Activated T-helper 1 cell treated with anti-CD3 and anti-CD28 coated beads, Interleukin-2, amount 50 U/mL, for 16 hours (primary cell): ENCODE measurements at places on chromosomes 7 and 10.

DNA sequence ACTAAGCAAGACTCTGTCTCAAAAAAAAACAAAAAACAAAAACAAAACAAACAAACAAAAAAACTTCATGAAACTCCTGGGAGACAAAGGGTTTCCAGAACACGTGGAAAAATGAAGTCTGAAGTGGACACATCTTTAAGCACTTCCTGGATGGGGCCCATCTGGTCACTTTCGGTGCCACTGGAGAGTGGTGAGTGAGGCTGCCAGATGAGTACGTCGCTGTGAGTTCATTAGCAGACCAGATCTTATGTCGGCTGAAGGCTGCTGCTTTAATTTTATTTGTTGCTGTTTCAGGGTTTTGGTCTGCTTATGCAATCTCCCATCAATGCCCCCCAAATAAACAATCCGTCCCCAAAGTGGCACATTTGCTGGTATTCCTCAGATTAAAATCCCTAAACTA is 64.4 kb downstream of the NPTX2 start:
- DNase-seq: no peak

DNA sequence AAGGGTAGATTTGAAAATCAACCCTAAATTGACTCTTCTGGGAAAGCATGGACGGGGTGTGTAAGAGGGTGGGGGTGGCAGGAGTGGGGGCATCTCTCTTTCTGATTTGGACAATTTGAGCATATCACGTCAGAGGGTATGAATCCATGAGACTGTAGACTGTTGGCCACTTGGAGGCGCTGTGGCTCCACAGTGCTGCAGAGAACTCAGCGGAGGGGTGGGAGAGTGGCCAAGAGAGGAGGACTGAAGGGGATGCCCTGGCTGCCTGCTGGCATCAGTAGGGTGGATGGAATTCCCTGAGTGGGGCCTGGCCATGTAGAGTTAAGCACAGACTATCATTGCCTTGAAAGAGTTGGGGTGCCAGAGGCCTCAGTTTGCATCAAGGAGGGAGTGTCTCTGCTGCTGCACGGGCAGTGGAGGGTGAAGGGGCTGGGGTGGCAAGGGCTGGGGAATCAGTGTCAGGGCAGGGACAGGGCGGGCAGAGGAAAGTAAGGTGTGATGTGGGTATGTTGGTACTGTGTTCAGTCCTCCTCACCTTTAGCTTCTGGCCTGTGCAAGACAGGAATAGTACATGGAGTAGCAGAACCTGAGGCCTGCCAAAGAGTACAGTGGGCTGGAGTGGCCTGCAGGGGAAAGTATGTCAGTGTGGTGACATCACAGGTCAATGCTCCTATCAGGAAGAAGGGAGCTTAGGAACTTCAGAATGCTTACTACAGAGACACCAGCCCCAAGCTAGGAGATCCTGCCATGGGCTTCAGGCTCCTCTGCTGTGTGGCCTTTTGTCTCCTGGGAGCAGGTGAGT is 133.5 kb upstream of the PRSS58 start:
- no peak for DNase-seq

GRCh38 chr10:34124522-34125035 is 690.5 kb downstream of the PARD3 start:
- DNase-seq: no peak

DNA sequence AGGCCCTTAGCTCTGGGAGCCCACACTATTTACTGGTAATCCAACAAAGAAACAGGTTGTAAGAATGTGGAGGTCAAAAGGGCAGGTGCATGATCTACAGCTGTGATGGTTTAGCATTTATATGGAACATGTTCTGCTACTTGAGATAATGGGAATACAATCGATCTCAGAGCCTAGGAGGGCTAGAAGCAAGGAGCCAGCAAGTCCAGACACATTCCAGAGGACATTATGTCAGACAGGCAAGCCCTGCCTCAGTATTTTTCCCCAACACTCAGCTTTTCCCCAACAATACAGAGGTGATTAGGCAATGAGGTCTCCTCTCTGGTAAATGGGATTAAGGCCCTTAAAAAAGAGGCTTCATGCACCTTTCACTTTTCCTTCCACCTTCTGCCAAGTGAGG is 21.4 kb upstream of the GNAT3 start:
- no peak for DNase-seq

GRCh38 chr7:44150966-44151941 is 10.1 kb upstream of the MYL7 start:
- DNase-seq: no peak

- no peak for DNase-seq
These were observed 311.7 kb upstream of the HPS1 start for GRCh38 chr10:98758463-98758862.

DNA sequence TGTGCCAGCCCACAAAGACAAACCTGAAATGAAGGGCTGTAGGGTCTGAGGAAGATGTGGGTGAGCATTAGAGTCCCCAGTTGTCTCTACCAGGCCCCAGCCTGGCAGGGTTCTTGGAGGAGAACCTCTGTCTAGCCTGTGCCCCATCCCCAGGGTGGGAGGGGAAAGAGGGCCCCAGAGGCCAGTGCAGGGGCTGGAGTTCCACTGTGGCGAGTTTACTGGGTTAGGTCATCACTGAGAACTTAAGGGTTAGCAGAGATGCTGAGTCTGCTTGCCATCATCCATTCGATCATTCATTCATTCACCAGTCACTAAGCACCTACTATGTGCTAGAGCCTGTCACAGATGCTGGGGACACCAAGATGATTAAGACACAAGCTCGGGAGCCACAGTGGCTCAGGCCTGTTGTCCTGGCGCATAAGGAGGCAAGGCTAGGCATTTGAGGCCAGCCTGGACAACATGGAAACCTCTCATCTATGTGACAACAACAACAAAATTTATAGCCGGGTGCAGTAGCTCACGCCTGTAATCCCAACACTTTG is 2.6 kb downstream of the ANKRD2 start:
- DNase-seq: no peak

- DNase-seq: no peak
These were observed 380.2 kb downstream of the EXOC4 start for GRCh38 chr7:133633055-133633454.

DNA sequence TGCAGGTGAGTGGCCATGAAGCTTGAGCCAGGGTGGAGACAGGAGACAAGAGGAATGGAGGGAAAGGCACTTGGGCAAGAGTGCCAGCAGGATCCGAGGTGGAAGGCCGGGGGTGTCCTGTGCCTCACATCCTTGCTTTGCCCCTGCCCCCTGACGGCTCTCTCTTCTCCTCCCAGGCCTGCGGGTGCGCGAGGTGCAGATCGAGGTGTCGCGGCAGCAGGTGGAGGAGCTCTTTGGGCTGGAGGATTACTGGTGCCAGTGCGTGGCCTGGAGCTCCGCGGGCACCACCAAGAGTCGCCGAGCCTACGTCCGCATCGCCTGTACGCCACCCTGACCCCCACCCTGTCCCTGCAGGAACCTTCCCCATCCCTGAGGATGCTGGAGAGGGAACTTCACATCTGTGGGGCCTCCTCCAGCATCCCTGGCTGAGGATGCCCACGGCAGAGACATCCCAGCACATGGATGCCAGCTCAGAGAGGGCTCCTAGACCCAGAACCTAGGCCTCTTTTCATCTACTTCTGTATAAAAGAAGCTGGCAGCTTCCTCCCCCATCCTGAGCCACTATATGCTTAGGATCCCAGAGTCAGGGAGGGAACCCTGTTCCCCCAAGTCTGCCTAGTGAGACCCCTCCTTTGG is 34.4 kb upstream of the SLC29A3 start:
- no peak for DNase-seq

GRCh38 chr7:131251371-131251770 is 76.3 kb upstream of the MKLN1 start:
- DNase-seq: no peak
